ENCODE measurements at places on chromosomes 5 and 9. TPM values are rescaled to one million over a fixed set of nuclear protein-coding genes. Genes with fewer than 3 reads are reported as not detected.

- H3K4me1 ChIP-seq: no peaks in the 10 kb centered on the region
- no peaks in the 10 kb centered on the region for H3K27me3 ChIP-seq
- no peak for DNase-seq
- H3K36me3 ChIP-seq: peaks cover 2% of the 10 kb centered on the region
- no peak overlapping the region for H3K27ac ChIP-seq
These were observed 104.7 kb downstream of the DROSHA start for GRCh38 chr5:31427013-31427723.

Gene DOK3
- 8.0 TPM for total RNA-seq

Gene WDR38
- total RNA-seq: not detected

DNA sequence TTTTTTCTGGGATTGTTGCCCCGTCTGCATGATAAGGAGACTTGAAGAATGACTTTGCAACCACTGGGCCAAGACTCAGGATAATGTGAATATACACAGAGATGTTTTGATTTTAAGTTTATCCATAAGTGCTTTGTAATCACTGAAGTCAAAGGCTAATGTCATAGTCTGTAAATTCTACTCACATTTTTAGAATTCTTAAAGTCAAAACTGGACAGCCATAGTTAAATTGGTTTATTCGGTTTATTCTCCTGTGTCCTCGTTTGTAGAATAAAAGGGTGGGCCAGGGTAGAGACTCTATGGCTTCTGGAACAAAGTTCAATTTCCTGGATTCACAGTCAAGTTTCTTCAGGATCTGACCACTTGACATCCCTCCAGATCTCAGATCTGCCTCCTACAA lies 327.7 kb upstream of the TNC start:
- H3K27me3 ChIP-seq: no peaks in the 10 kb centered on the region
- no peak overlapping the region for H3K27ac ChIP-seq
- no peaks in the 10 kb centered on the region for H3K4me1 ChIP-seq
- no peak for DNase-seq
- H3K4me3 ChIP-seq: no peak overlapping the region

GRCh38 chr5:172140866-172141265 lies 47.2 kb downstream of the STK10 start:
- H3K27me3 ChIP-seq: no peaks in the 10 kb centered on the region
- no peak overlapping the region for H3K4me3 ChIP-seq
- no peak for DNase-seq
- no peaks in the 10 kb centered on the region for H3K4me1 ChIP-seq
- H3K36me3 ChIP-seq: no peaks in the 10 kb centered on the region

Gene FER
- total RNA-seq: 32.0 TPM

Gene TTF1
- total RNA-seq: 14.5 TPM

Data from HCT116 (cell line).